Activated CD4-positive, alpha-beta memory T cell treated with anti-CD3 and anti-CD28 coated beads for 36 hours (primary cell): ENCODE measurements at places on chromosomes 2 and 18.

DNA sequence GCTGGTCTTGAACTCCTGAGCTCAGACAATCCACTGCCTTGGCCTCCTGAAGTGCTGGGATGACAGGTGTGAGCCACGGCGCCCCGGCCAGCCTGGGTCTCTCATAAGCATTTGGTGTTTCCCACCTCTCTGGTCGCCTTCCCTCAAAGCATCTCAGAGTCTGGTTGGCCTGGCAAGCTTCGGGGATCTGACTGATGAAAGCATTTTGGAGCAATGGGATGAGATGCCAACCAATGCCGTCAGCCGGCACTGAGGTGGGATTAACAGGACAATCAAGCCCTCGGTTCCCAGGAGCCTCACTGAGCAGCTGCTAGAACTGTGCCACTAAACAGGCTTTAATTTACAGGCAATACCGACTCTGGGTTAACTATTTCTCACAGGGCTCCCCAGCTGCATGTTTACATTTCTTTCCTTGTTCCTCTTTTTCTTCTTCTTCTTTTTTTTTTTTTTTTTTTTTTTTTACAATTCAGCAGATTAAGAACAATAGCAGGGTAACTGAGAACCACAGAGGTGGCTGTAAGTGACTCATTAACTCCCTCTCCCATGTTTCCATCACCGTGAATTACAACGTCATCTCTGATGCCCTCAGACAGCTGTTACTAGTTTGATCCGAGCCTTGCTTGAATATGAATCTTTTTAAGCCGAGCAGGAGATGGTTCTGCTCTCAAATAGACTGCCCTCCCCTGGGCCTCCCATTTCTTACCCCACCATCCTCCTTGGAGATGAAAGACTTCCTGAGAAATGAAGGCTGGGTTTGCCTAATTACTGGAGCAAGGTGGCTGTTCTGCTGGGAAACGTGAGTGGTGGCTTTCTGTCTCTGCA, 37.9 kb downstream of the ODC1 start:
- no peak for DNase-seq

- no peak for DNase-seq
These were observed 286.5 kb upstream of the SLC14A2 start for GRCh38 chr18:45328811-45329210.

GRCh38 chr2:6828299-6828584, 37.5 kb downstream of the CMPK2 start:
- DNase-seq, result no peak

- DNase-seq, result no peak
These were observed 17.7 kb upstream of the SERPINB2 start for GRCh38 chr18:63869851-63870250.

DNA sequence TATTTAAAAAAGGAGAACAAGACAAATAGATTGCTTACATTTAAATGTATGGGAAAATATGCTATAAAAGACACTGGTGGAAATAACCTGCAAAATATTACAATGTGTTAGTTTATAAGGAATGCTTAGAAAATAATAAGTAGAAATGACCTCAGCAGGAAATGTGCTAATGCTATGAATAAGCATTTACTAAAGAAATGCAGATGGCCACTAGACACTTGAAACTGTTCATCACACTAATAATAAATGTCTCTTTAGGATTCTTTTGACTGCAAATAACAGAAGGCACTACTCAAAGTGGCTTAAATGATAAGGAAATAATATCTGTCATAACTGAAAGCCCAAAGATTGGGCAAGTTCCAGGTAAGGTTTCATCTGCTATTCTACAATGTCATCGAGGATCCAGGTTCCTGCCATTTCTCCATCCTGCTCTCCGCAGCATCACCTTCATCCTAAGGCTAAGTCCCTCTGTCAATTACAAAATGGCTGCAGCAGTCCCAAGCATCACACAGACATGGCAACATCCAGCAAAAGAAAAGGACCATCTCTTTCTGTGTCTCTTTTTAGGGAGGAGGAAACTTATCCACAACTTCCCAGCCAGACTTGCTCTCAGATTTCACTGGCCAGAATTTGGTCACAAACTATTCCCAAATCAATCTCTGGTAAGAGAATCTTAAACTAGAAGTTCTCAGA, 21.9 kb downstream of the METTL8 start:
- no peak for DNase-seq

- peak; percentile 44 for DNase-seq
These were observed 25.2 kb upstream of the LCLAT1 start for GRCh38 chr2:30421604-30422443.

GRCh38 chr2:34199971-34200370, 600.9 kb upstream of the FAM98A start:
- DNase-seq, result no peak

GRCh38 chr2:106956879-106957278, 70.9 kb upstream of the ST6GAL2 start:
- no peak for DNase-seq

DNA sequence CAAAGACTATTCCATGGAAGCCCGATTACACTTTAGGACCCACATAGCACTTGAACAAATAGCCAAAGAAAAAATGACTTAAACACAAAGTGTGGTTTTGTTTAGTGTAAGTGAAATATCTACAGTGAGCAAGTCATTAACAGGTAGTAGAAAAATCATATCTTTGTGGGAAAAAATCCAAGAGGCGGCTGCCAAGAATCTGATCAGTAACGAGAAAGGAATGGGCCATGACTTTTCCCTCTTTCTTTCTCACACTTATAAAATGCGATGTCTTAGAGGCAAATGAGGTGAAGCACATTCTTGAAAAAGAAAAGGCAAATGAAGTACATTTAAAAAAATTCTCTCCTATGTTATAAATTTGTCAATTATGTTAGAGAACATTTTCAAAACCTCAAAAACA, 12.9 kb upstream of the GEMIN6 start:
- no peak for DNase-seq

DNA sequence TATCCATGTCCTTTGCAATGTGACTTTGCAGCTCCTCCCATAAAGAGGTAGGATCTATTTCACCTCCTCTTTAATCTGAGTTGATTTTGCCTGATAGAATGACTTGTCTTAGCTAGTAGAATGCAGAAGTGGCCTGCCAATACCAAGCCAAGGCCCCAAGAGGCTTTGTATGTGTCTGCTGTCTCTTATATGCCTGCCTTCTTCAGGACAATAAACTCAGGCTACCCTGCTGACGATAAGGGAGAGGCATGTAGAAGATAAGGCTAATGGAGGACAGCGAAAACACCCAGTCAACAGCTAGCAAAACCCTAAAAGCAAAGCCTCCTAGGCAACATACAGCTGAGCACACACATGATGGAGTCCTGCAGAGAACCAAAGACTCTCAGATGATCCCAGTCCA, 1.8 kb upstream of the ZC3H8 start:
- no peak for DNase-seq

GRCh38 chr2:197164141-197164754, 146.3 kb downstream of the ANKRD44 start:
- DNase-seq, result no peak

GRCh38 chr18:9965711-9966624, 52.2 kb downstream of the VAPA start:
- no peak for DNase-seq

- DNase-seq, result no peak
These were observed 9.2 kb downstream of the RNU4ATAC start for GRCh38 chr2:121539750-121540469.

DNA sequence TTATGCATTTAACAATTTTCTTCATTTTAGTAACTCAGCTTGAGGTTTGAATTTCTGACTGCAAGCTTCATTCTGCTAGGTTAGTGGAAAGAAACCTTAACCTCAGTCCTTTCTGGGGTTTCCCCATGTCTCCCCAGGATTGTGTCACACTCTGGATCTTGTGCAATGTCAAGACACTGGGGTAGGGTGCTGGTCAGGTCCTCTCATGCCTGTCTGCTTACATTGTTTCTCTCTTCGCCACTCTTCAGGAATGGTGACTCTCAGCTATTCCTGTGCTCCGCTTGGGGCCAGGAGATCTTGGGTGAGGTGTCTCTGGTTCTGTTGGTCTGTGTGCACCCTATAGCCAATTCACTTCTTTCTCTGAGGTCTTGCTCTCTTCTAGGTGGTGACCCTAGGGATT, 23.9 kb downstream of the CTLA4 start:
- peak; percentile 83 for DNase-seq

GRCh38 chr2:178799305-178799704, 7.9 kb downstream of the TTN start:
- DNase-seq, result no peak

GRCh38 chr2:152336854-152337510, 2.0 kb downstream of the FMNL2 start:
- DNase-seq, result no peak

DNA sequence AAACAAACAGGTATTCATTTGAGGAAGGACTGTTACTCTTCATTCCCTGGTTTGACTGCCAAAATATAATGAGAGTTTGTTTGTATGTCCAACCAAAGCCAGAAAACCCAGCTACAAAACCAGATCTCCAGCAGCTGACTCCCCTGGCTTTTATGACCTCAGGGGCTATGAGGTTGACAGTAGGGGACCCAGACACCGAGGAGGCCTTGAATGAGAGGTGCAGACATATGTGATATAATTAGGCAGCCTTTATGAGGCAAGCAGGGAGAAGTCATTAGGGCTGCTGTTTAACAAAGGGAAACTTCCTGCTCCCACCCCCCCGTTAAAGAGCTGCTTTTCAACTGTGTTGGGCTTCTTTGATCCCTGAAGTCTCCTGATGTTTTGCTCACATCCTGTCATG, 236.7 kb downstream of the SLC4A3 start:
- no peak for DNase-seq
